HCEC 1CT (cell line): ENCODE measurements at places on chromosomes 13 and 19.
A peak's percentile ranks its signal among the peaks of the same experiment; 100 is the strongest.

DNA sequence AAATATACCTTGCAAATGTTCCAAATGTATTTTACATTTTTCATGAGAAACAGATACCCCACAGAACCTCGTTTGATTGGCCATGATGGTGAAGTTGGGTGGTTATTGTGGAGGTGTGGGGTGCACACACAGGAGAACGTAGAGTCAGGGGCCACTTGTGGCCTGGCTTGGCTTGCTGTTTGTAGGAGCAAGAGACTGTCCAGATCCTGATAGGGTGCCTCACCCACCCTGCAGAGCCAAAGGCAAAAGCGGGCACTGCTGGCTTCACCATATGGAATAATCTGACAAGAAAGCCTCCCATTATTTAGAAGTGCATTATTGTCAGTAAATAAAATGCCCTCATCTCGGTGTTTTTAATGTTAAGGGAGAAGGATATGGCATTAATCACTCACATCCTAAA, 330.2 kb downstream of the TEX29 start:
- no peak for DNase-seq

DNA sequence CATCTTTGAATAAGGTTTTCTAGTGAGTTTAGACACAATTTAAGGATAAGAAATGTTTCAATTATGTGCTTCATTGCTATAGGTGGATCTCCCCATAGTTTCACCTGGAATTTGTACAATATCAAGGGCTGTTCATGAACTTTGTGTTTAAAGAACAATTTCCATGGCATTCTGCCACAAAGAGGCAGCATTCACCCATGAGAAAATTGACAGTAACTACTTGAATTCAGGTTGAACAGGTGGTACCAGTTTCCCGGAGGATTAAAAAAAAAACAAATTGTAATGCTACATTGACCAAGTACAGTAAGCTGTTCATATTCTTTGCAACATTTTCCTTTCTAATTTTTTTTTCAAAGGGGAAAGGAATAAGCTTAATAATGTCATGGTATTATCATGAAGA, 9.1 kb downstream of the SLITRK5 start:
- no peak for DNase-seq

DNA sequence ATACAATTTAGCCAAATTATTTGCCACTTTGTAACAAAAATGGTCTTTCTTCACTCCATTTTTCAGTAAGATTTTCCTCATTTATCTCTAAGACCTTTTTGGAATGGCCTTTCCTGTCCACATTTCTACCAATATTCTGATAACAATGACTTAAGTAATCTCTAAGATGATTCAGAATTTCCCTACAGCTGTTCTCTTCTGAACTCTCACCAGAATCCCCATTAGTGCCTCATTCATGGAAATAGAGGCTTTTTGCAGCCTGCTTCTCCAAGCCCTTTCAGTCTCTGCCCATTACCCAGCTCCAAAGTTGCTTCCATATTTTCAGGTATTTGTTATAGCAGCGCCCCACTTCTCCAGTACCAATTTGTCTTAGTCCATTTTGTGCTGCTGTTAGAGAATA, 867.0 kb downstream of the GPC5 start:
- no peak for DNase-seq

DNA sequence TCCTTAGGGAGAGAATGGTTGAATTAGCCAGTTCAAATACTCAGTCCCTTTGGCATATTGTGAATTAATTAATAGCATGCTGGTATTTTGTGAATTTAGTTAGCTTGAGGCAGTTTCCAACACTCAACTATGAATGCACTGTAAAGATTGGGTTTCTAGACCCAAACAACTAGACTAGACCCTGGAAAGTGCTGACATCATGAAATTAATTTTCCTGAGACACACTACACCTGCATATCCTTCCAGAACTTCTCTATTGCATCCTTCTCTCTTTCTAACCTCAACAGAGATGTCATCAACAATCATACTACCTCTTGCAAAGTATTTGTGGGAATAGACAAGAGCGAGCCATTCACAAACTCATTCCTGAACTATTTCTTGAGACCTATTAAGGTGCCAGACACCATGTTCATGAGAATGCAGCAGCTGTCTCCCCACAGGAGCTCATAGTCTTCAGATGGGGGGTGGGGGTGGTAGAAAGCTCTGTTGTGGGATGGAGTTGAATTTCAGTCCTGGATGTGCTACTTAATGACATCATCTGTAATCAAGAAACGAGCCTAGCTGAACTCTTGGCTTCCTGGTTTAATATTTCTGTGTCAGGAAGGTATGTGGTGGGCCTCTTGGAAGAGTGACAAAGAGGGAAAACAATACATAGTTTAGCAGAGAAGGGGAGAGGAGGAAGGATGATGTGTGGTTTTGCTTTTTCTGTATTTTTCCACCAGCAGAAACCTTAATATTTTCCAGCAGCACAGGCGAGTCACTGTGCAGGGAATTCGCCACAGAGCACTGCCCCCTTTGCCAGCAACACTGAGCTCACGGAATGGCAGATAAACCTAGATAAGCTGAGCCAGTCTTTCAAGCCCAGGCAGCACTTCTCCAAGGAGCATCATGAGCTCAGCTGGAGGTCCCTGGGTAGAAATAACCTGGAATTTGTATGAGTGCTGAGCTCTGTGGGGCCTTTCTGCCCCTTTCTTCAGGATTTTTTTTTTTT, 53.1 kb upstream of the CYSLTR2 start:
- peak; percentile 34 for DNase-seq

DNA sequence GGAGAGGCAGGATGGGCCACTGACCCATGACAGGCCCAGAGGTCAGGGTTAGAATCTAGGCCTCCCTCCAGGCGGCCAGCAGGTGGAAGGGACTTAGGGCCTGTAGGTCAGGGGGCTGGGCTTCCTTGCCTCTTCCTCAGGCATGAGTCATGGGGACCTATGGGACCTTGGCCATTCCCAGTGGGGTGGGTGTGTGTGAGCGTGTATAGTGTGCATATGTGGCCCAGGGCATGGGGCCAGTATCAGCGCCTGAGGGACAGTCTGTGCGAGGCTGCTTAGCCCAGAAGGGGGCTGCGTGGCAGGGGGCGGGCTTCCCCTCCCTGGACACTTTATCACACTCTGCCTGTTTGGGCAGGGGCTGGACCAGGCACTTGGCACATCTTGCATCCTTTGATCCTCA, 13.3 kb downstream of the KCTD15 start:
- DNase-seq = no peak

DNA sequence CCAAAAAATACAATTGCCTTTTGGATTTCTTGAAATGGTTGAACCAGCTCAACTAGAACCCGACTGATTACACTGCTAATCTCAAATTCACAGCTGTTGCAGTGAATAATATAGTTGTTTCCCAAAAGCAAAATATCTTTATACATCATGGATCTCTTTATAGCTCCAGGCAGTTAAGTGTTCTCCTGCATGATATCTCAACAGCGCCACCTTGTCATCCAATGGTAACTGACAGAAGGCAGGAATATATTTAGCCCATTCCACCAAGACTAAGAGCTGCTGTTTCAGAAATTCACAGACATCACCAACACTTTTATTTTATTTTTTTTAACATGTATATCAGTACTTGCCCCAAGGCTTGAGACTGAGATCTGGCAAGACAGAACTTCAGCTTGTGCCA, 1141.0 kb upstream of the PRR20A start:
- DNase-seq = no peak

DNA sequence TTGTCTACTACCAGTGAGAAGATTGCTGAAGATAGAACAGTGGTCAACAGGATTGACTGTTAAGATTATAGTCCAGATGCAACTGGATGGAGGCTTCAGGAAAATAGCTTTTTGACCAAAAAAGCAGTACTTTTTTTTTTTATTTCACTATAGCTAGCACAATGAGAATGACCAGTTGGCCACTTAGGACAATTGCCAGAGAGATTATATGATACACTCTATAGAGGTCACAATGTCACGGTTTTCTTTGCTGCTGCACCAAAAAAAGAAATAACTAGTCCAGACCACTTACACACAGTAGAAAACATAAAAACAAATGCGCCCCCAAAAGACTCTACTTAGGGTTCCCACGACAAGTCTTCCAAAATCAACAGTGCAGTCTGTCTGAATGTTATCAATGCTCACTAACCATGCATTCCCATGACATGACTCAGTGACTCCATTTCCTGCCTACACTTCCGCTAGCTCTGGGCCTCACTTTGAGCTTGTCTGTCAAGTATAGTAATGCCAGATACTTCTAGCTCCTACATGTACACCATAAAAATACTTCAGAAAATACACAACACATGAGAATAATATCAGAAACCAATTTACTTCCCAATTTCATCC, 209.1 kb upstream of the STARD13 start:
- DNase-seq = peak; percentile 93

GRCh38 chr19:35484252-35485036, 5.8 kb downstream of the KRTDAP start:
- DNase-seq = no peak

DNA sequence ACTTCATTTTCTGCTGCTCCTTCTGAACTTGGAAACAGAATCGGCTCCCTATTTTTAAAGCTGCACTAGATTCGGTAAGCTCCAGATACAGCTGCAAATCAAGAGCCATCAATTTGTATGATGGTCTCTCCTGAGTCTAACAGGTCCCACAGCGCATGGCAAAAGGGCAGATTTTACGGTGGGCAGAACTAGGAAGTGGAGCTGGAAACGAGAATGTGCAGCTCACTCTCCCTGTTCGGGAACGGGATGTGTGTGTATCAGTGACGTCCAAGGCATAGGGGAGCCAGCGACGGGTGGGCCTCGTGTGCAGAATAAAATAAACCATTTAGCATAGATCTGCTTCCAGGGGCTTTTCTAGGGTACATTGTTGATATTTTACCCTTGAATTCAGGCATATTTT, 74.2 kb downstream of the COL4A1 start:
- DNase-seq = peak; percentile 76

DNA sequence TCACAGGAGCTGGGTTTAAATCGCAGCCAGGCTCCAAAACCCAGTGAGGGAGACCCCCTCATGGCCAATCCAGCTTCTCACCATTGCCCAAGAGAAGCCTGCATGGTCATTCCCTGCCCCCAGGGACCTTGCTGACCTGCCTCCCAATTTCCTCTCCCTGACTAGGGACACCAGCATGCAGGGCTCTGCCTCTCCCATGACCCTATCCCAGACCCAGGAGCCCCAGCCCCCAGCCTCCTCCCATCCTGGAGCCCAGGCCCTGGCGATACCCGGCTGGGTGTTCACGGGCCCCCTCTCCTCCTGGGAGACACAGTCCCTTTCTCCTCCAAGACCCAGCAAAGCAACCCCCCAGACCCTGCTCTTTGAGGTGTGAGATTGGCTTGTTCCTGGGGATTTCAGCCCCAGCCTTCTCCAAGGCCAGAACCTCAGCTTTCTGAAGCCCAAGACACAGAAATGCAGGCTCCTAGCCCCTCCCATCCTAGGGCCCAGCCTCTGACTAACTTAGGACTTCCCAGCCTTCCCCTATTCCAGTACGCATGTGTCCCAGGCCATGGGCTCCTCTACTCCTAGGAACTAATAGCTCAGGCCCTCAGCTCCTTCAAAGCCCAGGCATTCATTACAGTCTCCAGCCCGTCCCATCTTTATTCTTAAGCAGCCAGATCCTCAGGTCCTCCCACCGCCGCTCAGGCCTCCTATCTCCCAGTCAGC, 1.1 kb downstream of the GYS1 start:
- peak; percentile 79 for DNase-seq

- peak; percentile 18 for DNase-seq
These were observed 3.1 kb upstream of the OLFM2 start for GRCh38 chr19:9939301-9939913.

GRCh38 chr13:50713523-50714248, 129.8 kb downstream of the DLEU7 start:
- DNase-seq = peak; percentile 3

DNA sequence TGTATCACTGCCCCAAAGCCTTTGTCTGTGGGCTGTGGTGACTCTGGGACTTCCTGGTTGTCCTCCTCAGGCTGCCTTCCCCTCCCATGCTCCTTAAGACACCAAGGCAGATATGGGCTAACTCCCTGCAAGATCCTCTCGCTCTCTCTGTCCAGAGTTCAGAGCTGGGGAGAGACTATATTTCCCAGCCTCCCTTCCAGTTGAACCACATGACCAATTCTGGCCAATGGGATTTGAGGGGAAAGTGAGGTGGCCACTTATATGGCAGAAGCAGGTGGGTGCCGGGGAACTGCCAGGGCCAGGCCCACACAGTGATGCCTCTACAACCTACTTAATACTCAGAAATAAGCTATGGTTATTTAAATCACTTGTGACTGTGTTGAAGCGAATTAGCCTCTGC, 16.2 kb upstream of the ANGPTL8 start:
- no peak for DNase-seq

- DNase-seq = peak; percentile 39
These were observed 188.5 kb upstream of the UBL3 start for GRCh38 chr13:30038884-30039283.

DNA sequence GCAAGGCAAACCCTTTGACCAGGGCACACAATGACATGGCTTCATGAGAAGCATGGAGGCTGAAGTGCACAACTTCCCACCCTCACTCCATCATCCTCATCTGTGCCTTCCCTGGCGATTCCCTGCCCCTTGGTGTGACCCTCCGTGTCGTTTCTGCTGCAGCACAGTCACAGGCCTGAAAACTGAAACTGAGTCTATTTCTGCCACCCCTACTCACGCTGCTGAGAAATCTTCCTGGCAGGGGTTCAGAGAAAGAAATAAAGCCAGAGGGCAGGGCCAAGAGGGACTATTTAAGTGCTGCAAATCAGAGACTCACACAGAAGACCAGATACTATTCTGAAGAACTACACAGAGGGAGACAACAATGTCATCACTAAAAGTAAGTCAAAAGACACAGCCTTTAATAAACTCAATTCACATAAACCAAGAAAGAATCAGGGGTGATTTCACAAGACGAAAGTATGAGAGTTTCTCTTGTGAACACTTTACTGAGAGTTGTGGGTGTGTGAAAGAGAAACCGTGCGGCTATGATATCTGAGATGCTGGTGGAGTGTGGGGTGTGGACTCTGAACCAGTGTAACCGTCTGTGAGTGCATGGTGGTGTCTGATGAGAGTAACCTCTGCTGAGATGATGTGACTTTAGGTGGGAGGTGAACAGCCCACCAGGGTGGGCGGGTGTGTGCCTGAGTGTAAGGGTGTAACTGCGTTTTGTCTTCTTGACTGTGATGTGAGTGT, 23.5 kb downstream of the LGALS16 start:
- no peak for DNase-seq

- peak; percentile 71 for DNase-seq
These were observed 27.7 kb downstream of the EFNB2 start for GRCh38 chr13:106507560-106508274.

GRCh38 chr13:31980830-31981229, 50.7 kb upstream of the FRY start:
- no peak for DNase-seq

GRCh38 chr19:39067104-39067503, 17.1 kb upstream of the ACP7 start:
- no peak for DNase-seq

GRCh38 chr13:72760189-72760588, 21.5 kb downstream of the DIS3 start:
- DNase-seq = no peak

GRCh38 chr19:17081672-17082630, 6.4 kb downstream of the MYO9B start:
- no peak for DNase-seq

GRCh38 chr13:26784704-26785639, 24.4 kb upstream of the GPR12 start:
- no peak for DNase-seq
